Effector CD8-positive, alpha-beta T cell (primary cell): ENCODE measurements at places on chromosomes 2 and 18.

DNA sequence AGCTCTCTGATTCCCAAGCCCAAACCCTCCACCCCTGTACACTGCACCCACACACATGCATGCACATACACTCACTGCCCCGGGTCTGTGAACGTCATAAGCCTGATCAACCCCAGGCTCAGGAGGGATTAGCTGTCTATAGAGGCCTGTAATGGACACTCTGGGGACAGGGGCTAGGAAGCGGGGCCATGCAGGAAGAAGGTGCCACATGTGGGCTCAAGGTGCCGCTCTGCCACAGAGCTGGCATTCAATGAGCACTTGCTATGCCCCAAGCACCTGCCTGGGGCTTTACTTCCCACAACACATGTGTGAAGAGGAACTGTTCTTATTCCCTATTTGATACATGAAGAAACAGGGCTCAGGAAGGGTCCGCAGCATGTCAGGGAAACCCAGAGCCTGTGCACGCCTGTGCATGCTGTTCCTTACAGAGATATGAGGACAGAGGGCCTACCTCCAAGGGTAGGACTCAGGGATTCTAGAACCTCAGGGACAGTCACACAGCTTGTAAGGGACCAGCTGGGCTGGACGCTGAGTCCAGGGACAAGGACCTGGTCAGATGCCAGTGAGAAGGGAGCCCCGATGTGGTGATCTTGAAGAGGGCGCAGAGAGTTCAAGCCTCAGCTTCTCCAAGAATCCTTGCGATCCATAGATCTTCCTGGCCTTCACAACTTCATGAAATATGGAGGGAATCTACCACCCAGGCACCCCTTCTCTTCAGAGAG lies 5.0 kb downstream of the BIN1 start:
- no peak for DNase-seq

DNA sequence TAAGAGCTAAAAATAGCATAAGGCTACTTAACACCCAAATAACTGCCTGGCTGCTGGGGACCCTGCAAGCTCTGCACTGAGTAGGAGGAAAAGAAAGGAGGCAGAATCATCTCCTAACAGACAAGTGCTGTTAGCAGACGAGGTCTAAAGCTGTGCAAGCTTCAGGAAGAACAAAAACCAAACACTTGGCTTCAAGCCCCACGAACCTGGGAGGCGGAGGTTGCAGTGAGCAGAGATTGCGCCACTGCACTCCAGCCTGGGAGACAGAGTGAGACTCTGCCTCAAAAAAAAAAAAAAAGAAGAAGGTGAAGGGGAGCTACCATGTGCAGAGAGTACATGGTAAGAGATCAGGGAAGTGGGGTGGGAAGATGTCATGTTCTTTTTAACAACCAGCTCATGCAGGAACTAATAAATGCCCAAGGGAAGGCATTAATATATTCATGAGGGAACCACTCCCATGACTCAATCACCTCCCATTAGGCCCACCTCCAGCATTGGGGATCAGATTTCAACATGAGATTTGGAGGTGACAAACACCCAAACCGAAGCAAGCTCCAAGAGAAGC lies 28.8 kb upstream of the INO80C start:
- DNase-seq: no peak

GRCh38 chr18:46224181-46224775 lies 120.1 kb downstream of the HAUS1 start:
- DNase-seq: no peak

DNA sequence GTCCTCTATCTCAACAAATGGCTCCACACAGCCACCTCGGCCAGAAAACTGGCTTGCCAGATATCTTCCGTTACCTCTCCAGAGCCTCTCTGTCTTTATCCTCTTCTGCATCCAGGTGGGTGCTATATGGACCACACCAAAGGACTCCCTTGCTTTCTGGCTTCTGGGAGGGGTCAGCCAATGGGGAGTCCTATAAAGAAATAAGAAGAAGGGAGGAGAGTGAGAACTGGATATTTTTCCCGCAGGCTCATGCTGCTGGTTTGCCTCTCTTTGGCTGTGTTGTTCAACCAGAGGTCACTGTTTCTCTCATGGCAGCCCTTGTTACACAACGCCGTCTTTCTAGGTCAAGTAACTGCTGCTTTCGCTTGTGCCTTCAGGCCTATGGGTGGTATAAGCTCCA lies 72.7 kb downstream of the POLE4 start:
- no peak for DNase-seq

GRCh38 chr2:17306219-17306618 lies 212.0 kb downstream of the RAD51AP2 start:
- no peak for DNase-seq

DNA sequence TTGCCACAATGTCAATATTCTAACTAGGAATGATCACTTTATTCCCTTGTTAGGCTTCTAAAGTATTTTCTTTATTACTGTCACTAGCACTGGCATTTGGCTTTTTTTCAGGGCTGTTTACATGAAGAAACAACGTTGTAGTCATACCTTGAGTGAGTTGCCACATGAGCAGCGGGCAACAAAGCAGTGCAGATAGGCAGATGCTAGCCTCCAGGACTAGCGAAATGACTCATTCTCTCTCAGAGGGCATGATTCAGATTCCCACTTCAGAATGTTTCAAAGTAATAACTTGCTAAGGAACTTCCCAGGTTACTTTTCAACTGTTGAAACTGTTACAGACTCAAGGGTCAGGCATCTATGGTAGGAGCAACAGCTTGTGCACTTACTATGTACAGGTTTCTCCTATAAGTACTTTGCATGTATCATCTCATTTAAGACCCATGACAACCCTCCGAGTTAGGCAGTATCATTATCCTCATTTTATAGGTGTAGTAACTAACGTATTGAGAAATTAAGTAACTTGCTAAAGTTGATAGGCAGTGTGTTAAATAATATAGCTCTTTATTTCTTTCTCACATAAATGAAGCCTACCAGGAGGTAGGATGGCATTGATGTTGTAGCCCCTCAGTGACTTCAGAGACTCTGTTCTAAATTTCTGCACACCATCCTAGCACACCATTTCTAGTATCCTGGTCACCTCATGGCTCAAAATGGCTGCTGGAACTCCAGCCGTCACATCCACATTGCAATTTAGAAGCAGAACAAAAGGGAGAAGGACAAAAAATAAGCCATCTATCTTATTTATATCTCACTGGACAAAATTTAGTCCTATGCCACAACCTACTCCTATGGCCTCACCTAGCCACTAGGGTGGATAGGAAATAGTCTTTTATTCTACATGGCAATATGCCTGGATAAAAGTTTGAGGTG lies 83.3 kb downstream of the ICOS start:
- no peak for DNase-seq
